ENCODE measurements at places on chromosomes 5 and 9. TPM values are rescaled to one million over a fixed set of nuclear protein-coding genes. Genes with fewer than 3 reads are reported as not detected.

The RALGDS gene
- 30.0 TPM for total RNA-seq

The ZCCHC9 gene
- total RNA-seq: 22.0 TPM

The HAVCR2 gene
- 0.25 TPM for total RNA-seq

The PPP1R2B gene
- not detected for total RNA-seq

The PHF24 gene
- total RNA-seq: not detected

The NUTM2G gene
- not detected for total RNA-seq

The IARS1 gene
- total RNA-seq: 232 TPM

The PROB1 gene
- 2.9 TPM for total RNA-seq

The BNC2 gene
- total RNA-seq: 2.9 TPM

- no peak for DNase-seq
Observed at GRCh38 chr9:88307136-88307535, 81.1 kb upstream of the SPIN1 start.

- peak; percentile 91 for DNase-seq
Observed at GRCh38 chr9:88776717-88777497, 214.4 kb upstream of the S1PR3 start.

DNA sequence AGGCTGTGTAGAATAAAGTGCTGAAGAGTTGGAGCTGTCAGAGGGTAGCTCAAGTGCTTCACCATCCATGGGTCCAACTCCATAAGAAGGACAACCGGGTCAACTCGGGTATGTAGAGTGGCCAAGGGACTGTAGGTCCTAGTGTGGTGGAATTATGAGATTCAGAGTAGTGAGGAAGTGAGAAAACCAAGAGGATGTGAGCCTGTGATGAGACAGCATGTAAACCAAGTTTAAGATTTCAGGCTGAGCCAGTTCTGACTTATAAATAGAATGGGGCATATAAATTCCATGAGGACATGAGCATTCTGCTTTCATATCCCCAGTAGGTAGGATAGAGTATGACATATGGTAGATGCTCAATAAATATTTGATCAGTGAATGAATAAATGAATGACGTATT is 96.3 kb downstream of the CFAP95 start:
- DNase-seq: no peak

- DNase-seq: no peak
Observed at GRCh38 chr5:151357792-151358191, 10.4 kb upstream of the SLC36A2 start.

GRCh38 chr5:174482607-174483024 is 241.8 kb upstream of the MSX2 start:
- no peak for DNase-seq

DNA sequence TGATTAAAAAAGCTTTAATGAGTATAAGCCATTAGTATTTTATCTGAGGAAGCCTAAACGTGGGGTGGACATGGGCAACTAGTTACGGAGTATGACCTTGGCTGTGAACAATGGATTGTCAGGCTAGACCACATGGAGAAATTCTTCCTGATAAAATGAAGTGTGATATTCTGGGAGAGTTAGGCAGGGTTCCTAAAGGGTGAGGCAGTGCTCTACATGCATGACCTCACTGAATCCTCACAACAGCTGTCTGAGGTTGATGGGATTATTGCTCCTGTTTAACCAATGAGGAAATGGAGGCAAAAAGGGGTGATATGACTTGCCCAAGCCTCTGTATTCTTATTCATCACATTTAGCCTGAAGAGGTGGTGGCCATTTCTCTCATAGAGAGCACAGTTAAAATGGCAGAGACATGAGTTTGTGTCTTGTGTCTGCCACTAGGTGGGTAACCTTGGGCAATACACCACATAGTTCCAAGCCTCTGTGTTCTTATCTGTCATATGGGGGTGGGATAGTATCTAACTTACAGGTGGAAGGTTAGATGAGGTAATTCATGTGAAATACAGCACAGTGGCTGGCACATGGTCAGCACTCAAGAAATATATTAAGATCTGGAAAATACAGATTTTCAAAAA is 96.1 kb upstream of the NR3C1 start:
- no peak for DNase-seq

- peak; percentile 46 for DNase-seq
Observed at GRCh38 chr9:72089451-72090130, 29.2 kb upstream of the C9orf57 start.

DNA sequence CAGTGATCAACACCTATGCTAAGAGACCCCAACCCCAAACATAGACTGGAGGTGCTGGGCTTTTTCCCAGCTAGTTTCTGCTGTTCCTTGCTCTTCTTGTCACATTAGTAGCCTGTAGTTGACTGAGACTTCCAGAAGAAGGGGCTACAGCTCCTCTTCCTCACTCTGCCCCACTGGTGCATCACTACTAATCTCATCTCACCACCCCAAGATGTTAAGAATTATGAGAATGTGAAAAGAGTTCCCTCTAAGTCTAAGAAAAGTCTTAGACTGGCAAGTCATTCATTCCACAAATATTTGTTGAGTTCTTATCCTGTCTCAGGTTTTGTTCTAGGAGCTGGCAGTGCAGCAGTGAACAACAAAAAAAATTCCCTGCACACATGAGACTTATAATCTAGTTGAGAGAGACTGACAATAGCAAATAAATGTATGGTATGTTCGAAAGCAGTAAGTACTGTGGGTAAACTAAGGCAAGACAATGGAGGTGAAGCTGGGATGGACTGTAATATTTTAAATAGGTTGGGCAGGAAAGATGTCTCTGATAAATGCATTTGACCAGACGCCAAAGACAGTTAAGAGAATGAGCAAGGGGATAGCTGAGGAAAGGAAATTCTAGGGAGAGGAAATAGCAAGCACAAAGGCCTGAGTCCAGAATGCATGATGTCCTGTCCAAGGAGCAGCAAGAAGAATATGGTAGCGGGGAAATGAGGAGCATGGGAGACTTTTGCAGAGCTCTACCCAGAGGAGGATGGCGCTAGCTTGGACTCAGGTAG is 92.3 kb downstream of the PTCD2 start:
- DNase-seq: no peak

DNA sequence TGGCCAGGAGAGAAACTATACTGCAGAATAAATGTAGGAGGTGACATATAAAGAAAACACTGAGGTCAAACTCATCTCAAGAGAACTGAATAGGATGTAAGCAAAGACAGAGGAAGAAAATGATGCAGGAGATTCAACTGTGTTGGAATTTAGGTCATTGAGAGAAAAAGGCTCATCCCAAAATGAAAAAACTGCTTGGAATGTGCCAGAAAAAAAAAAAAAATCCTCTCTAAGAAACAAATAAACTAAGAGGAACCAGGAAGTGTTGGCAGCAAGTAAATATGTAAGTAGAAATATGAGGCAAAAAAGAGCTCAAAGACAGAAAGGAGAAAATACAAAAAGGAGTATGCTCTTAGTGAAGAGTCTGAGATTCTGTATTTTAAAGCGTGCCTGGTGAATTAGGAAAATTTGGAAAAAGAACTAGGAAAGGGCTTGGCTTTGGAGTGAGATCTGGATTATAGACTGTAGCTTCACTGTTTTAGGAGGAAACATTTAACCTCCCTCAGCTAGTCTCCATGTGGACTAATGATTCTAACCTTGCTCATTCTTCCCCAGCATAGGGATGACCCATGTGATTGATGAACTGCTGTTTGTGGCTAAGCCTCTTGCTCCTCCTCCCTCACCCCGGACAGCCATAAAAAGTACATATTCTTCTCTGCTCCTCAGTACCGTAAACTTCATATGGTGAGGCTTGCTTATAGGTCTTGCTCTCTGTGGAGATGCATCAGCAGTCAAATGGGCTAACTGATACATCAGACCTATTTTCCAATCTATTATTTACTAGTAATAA is 185.6 kb upstream of the POU5F2 start:
- no peak for DNase-seq

DNA sequence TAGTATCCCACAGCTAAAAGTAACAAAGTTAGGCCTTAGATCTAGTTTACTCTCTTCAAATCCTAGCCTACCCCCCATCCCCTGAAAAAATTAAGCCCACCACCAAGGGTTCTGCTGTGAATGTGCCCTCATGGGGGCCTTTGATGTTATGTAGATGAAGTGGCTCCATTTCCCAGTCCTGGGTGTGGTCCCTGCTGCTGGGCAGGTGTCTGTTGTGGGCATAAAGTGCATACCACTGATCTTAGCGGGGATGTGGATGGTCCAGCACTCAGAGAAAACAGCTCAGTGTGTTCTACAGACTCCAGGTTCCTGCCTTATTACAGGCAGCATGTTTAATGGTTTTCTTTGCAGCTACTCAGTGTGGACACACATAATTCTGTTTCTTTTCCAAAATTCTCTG is 1.9 kb downstream of the PCBD2 start:
- DNase-seq: no peak

DNA sequence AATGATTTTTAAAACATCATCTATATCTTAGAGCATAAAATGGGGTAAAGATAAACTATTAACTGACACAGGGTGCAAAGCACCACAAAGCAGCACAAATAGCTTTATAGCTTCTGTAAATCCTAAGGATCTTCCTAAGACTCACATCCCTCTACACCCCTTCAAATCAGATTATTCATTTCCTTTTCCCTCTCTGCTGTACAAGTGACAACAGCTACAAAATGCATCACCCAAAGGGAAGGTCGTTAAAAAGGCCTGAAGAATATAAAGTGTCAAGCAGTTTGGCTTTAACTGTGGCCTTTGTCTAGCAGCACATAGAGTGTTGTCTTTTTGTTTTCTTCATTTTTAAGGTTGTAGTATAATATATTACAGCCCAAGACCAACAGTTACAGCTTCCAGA is 422.1 kb downstream of the PDE4D start:
- no peak for DNase-seq

- no peak for DNase-seq
Observed at GRCh38 chr5:76930083-76930482, 22.8 kb upstream of the CRHBP start.

DNA sequence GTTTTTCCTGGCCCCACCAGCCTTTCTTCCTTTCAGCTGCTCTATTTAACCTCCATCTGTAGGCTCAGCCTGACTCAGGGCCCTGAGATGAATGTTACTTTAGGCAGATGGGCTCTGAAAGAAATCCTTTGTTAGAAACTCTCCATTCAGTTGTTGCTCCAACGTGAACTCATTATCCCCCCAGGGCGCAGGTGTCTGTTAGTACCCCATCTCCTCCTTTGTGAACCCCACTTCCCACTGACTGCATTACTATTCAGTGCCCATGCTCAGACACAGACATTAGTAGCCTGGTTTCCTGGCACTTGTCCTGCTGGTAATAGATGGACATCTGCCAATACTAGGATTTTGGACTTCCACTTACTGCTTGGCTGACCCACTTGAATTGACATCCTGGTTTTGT is 1271.6 kb downstream of the PTPRD start:
- no peak for DNase-seq

GRCh38 chr9:112265391-112265790 is 68.0 kb downstream of the PTBP3 start:
- no peak for DNase-seq

GRCh38 chr5:172009536-172010270 is 3.3 kb upstream of the FBXW11 start:
- no peak for DNase-seq

GRCh38 chr5:142110046-142110531 is 1.5 kb downstream of the NDFIP1 start:
- DNase-seq: no peak

DNA sequence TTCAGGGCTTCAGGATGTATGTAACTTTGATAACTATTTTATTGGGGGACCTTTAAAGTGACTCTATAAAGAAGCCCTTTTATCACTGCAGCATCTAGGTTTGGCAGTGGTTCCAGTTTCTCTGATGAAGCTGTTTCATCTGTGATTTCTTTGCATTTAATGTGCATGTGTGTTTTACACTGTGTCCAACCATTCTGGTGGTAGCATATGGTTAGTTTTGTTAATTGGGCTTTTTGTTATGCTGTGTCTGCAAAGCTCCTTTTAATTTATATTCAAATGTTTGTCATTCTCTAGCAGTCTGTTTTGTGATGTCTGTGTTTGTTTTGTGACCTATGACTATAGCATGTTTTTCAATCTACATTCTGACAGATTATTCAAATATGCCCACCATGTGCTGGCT is 294.8 kb downstream of the DNAH5 start:
- DNase-seq: no peak

GRCh38 chr5:1351156-1351555 is 6.3 kb upstream of the CLPTM1L start:
- DNase-seq: no peak

DNA sequence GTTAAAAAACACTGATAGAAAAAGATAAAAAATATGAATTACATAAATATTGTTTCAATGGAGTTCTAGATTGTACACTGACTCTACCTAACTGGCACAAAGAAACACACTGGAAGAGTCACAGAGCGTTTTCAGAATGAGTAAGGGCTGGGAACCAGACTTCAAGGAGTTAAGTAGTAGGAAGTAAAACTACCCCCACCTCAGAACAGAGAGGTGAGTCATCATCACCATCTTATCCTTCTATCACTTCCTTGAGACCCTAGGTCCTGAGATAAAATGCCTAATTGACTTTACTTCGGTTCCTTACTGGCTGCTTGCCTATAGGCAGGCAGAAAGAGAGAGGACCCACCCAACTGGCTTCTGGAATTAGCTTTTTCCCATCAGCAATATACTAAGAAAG is 79.7 kb downstream of the ELAVL2 start:
- DNase-seq: no peak
